ENCODE measurements at places on chromosomes 16 and 17. TPM values are rescaled to one million over a fixed set of nuclear protein-coding genes. Genes with fewer than 3 reads are reported as not detected.

Gene MAPT
- total RNA-seq: 4.5 TPM

GRCh38 chr17:81438007-81438659 lies 42.9 kb downstream of the BAHCC1 start:
- DNase-seq: no peak
- H3K27ac ChIP-seq: no peak overlapping the region
- H3K27me3 ChIP-seq: no peaks in the 10 kb centered on the region
- no peak overlapping the region for H3K4me3 ChIP-seq

Gene RASL10B
- total RNA-seq: 6.4 TPM

Gene MYH2
- total RNA-seq: not detected

GRCh38 chr16:73329358-73330286 lies 281.7 kb upstream of the ZFHX3 start:
- no peak for DNase-seq
- H3K36me3 ChIP-seq: no peaks in the 10 kb centered on the region
- H3K27ac ChIP-seq: no peak overlapping the region

GRCh38 chr16:23145186-23145585 lies 4.1 kb downstream of the USP31 start:
- no peak for DNase-seq
- H3K4me1 ChIP-seq: peaks cover 39% of the 10 kb centered on the region
- H3K4me3 ChIP-seq: peak overlapping the region; percentile 1
- no peak overlapping the region for H3K27ac ChIP-seq
- H3K27me3 ChIP-seq: peaks cover 3% of the 10 kb centered on the region

Gene C17orf78
- 1.6 TPM for total RNA-seq

Gene PPM1D
- total RNA-seq: 25.4 TPM

DNA sequence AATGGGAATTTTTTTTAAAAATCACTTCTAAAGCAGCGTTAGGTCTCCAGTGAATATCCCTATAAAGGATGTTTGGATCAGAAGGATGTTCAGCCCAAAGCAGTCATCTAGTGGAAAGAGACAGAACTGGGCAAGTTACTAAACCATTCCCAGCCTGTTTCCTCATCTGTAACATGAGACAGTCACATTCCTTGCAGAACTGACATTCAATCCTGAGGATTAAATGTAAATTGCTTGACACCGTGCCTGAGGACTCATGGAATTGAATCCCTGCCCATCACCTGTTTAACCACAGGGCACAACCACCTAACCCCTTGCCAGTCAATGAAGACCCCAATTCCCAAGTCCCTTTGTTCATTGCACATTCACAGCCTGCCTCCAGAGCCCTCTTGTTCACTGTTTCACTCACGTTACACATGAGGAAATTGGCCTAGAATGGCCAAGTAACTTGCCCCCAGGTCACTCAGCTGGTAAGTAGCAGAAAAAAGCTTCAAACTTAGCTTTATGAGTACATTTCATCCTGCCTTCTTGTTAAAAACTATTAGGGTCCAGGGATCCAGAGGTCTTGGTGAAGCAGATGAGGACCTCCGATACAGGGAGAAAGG lies 1.4 kb downstream of the CMTM2 start:
- no peak overlapping the region for H3K4me3 ChIP-seq
- no peak for DNase-seq
- no peak overlapping the region for H3K27ac ChIP-seq
- H3K36me3 ChIP-seq: peaks cover 6% of the 10 kb centered on the region
- H3K4me1 ChIP-seq: peaks cover 14% of the 10 kb centered on the region

- H3K27me3 ChIP-seq: no peaks in the 10 kb centered on the region
- no peak overlapping the region for H3K4me3 ChIP-seq
- DNase-seq: no peak
- H3K27ac ChIP-seq: no peak overlapping the region
- H3K36me3 ChIP-seq: no peaks in the 10 kb centered on the region
- no peaks in the 10 kb centered on the region for H3K4me1 ChIP-seq
These were observed 24.3 kb downstream of the HLF start for GRCh38 chr17:55289106-55289446.

Gene NOL3
- 17.5 TPM for total RNA-seq

Data from type B pancreatic cell (in vitro differentiated cells).